Left renal cortex interstitium (tissue), 4 donors: ENCODE measurements at places on chromosomes 5 and 9.

DNA sequence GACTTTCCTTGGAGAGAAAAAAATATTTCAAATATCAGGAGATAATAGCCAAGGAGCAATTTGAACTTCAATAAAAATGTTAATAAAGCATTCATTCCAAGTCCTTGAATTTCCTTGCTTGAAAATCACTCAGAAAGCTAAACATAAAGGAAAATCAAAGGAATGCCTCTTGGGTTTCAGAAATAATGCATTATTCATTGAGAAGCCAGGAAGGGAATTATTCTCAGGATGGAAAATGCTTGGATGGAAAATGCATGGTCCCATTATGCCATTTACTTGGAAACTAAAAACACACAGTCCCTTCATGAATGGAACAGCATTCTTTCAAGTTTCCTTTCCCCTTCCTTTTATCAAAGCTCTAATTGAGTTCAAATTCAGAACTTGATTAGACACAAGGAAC is 160.9 kb downstream of the LPAR1 start:
- DNase-seq, result no peak

- no peak for DNase-seq
These were observed 416.4 kb upstream of the CD180 start for GRCh38 chr5:67612961-67613360.

- DNase-seq, result no peak
These were observed at the start of gene FER for GRCh38 chr5:108747774-108748400. FER (plus strand) TSS chr5:108747897; CDS start chr5:108798183, 50,286 bp downstream.

- peak; percentile 28 for DNase-seq
These were observed 21.9 kb upstream of the VDAC1 start for GRCh38 chr5:134026521-134027287.

DNA sequence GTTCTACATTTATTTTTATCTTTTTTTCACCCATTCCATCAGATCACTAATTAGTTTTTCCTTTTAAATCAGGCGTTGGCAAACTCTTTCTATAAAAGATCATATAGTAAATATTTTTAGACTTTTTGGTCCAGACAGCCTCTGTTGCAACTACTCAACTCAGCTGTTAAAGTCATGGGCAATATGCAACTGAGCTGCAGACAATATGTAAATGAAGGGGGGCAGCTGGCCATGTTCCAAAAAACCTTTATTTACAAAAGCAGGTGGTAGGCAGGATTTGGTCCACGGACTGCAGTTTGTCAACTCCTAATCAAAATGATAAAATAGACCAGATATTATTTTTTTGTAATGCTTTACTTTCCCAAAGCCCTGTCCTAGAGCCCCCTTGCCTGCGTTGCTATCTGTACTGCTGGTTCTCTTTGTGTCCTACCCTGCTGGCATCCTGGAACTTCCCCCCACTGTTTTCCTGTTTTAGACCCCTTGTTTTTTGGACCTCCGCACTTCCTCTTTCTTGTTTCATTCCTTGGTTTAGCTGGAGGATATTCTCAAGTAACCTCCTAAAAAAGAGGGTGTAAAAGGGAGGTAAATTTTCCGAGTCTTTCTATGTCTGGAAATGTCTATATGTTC is 24.7 kb upstream of the TNFSF8 start:
- DNase-seq, result no peak

- no peak for DNase-seq
These were observed 672.4 kb upstream of the GRAMD2B start for GRCh38 chr5:125750861-125751186.

DNA sequence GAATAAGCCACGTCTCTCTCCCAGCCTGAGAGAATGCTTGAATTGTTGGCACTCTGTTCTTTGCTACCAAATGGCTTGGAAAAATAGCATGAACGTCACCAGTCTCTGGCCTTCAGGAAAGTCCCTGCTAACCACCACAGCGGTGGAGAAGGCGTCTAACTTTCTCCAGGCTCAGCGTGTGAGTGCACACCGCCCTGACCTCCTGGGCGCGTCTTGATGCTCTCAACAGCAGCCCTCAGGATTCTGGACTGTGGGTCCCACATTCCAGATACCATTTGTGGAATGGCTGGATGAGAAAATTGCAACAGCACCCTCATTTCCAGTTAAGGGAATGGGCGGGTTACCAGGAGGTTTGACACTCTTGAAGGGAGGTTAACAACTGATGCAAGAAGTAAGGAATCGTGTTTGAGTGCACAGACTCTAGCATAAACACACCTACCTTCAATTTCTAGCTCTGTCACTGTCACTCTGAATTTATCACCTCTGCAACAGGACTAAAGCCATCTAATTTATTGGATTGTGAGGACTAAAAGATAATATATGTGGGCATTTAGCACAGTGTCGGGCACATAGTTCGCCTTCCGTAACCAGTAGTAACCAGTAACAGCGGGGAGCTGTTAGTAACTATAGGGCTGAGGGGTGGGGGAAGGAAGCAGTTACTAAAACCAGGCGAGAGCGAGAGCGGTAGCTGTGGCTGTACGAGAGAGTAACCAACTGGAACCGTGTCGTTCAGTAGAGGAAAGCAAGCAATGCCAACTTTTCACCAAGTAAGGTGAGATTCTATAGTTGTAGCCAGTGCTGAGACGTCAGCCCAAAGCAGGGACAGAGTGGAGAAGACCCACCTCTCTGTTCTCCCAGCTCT is 807 bp upstream of the PLGRKT start:
- no peak for DNase-seq
